Left kidney (tissue), 8 donors: ENCODE measurements at places on chromosomes 7 and 10. TPM values are rescaled to one million over a fixed set of nuclear protein-coding genes. Genes with fewer than 3 reads are reported as not detected.

TMEM26 gene
- polyA plus RNA-seq, result 9.0 TPM

SLC16A9 gene
- 43.4 TPM for polyA plus RNA-seq

ITPRID1 gene
- polyA plus RNA-seq, result not detected

DNA sequence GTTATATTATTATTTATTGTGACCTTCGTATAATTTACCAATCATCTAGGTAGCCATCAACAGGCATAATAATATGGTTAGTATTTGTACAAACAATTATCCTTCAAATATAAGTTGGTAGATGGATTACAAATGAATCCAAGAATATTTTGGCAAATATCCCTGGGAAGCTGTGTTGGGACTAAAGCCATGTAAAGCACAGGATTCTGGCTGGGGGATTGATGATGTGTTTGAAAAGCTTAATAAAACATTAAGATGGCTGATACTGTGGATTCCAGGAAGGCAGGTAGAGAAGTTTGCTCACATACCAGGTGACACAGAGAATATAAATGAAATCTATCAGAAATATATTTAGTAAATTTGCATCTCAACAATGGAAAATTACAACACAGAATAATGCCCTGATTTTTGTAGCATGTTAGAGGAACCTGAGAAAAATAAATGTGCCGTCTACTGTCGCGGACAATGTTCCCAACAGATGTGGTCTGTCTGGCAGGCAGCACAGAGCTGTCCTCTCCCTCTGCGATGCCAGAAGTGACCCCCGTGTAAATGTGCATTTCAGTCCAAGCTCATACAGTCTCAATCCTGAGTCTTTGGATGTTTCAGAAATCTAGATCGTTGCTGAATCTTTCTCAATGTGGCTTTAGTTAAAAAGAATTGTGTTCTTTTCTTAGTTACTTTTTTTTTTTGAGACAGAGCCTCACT, 125.0 kb downstream of the TEX36 start:
- DNase-seq, result no peak

GRCh38 chr10:67976292-67977245, 92.1 kb downstream of the SIRT1 start:
- DNase-seq, result no peak
